Fibroblast of upper back skin (primary cell): ENCODE measurements at places on chromosomes 4 and X.

GRCh38 chr4:41678086-41678816 lies 70.3 kb downstream of the PHOX2B start:
- peak; percentile 57 for DNase-seq

DNA sequence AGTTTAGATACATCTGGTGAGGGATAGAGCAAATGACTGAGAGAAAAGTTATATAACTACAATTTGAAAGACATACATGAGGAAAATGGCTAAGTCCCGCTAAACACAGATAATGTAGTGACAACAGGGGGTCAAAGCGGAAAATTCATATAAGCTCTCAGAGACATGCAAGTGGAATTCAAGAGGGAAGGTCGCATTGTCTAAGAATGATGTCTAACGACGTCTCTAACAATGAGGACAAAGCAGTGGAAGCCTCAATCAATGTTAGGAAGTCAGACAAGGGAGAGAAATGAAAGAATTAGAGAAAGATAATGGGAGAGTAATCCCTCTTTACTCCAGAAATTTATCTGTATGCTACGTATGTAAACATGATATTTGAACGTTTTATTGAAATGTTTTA lies 113.4 kb downstream of the ANTXR2 start:
- no peak for DNase-seq

DNA sequence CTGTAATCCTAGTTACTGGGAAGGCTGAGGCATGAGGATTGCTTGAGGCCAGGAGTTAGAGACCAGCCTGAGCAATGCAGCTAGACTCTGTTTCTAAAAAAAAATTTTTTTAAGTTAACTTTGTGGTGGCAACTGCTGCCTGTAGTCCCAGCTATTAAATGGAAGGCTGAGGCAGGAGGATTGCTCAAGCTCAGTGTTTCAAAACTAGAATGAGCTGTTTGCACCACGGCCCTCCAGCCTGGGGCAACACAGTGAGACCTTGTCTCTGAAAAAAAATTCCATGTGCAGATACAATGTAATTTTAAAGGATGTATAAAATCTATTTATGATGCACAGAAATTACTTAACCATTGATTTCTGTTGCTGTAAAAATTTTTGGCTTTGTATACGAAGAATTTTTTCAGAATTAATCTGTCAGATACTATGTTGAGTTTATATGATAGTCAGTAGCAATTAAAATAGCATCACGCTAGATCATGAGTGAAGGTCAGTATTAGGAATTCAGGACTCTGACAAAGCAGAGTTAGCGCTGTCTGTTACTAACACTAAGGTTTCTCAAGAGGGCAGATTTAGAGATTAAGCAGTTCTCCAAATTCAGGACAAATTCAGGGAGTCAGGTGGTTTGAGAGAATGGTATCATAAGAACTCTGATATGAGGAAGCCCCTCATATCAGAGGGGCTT lies 8.3 kb upstream of the AGA start:
- no peak for DNase-seq

GRCh38 chr4:38308728-38309311 lies 348.6 kb downstream of the PTTG2 start:
- peak; percentile 68 for DNase-seq

- DNase-seq: no peak
These were observed 65.1 kb downstream of the HPGDS start for GRCh38 chr4:94277534-94277933.

GRCh38 chrX:31543634-31544033 lies 471.8 kb upstream of the FTHL17 start:
- no peak for DNase-seq

DNA sequence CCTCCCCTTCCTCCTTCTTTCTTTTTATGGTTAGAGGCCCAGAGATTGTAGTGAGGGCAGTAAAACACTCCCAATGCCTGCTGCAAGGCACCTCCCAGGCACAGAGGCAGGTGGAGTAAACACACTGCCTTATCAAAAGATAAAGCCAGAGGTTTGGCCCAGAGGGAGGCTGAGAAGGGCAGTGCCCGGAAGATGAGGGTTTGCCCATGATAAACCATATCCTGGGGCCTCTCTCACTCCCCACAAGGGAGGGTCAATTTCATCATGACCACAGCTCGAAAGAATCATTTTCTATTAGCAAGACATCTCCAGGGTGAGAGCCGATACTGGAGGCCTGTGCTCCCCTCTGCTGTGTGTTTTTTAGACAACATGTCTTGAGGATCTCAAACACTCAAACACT lies 98.5 kb upstream of the FAM9C start:
- no peak for DNase-seq

- no peak for DNase-seq
These were observed 2702.5 kb downstream of the PCDH7 start for GRCh38 chr4:33422656-33423055.

DNA sequence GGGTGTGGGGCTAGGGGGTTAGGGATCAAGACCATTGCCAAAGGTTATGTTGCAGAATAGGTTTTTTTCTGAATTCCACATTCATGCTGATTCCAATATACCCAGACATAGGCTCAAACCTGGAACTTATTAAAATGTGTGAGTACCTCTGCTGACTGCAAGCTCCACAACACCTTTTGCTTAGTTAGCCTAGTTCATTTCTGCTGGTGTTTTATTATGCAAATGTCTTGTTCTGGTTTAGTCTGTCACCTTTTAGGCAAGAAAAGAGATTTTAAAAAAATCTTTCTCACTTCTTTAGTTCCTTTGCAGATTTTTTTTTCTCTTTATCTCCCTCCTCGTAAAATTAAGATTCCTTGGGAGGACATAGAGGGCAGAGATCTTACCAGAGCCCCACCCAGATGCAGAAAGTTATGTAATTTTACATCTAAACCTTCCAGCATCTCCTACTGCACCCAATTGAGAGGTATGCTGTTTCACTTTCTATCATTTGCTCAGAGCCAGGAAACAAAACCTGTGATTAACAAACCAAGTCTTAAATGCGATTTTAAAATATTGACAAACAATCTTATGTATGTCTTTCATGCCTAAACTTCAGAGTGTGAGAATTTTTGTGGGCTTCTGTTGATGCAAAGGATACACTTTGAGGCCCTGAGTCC lies 190.7 kb upstream of the CLNK start:
- no peak for DNase-seq

DNA sequence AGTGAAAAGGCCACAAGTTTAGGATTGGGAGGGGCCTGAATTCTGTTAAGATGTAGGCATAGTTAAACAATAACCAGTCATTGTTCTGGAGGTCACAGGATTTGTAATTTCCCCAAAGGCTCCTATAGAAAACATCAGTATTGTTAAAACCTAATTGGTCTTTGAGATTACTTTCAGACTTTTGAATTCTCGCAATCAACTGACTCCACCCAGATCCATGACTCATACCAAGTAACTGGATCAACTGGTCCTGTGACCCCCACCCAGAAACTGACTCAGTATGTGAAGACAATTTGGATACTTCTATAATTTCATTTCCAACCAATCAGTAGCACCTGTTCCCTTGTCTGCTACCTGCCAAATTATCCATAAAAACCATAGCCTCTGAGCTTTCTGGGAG lies 28.4 kb downstream of the MAGEB16 start:
- no peak for DNase-seq

GRCh38 chr4:134867027-134867426 lies 665.4 kb upstream of the PABPC4L start:
- no peak for DNase-seq

DNA sequence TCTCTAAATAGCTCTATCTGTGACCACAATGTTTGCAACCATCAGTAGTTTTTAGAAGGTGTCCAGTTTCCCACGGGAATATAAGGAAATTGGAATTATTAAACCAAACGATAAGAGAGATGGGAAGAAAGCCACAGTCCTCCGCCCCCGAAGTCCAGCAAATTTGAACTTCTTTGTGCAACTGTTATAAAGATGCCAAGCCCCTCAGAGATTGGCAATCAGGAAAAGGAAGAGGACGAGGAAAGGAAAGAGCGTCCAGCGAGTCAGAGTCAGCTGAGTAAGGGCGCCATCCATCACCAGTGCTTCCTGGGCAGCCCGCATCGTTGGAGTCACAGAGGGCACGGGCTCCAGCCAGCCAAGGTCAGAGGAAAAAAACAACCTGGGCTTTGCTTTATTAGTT lies 35.7 kb downstream of the LDB2 start:
- DNase-seq: no peak

GRCh38 chr4:146814750-146815149 lies 130.9 kb downstream of the TTC29 start:
- DNase-seq: no peak

DNA sequence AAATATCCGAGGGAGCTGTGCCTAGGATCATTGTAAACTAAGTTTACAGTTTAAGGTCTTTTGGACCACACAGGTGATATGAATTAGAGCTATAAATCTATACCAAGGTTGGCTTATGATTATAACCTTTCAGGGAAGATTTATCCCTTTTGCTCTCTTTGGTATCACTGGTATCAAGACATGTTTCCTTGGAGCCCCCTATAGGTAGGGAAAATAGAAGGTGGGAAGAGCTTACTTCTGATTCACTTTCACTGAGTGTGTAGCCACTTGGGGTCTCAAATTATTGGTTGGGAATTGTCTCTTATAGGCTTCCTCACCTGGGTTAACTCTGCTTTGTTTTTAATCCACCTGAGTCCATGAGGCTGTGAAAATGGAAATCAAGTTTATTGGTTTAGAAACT lies 262.1 kb upstream of the NR3C2 start:
- DNase-seq: no peak
